ENCODE measurements at places on chromosomes 4 and X. TPM values are rescaled to one million over a fixed set of nuclear protein-coding genes. Genes with fewer than 3 reads are reported as not detected.

GRCh38 chr4:176549161-176549865 lies 229.5 kb downstream of the SPCS3 start:
- no peak overlapping the region for H3K4me3 ChIP-seq
- DNase-seq: peak; percentile 60
- H3K36me3 ChIP-seq: no peaks in the 10 kb centered on the region
- H3K27ac ChIP-seq: peak overlapping the region; percentile 54
- H3K27me3 ChIP-seq: no peaks in the 10 kb centered on the region

DNA sequence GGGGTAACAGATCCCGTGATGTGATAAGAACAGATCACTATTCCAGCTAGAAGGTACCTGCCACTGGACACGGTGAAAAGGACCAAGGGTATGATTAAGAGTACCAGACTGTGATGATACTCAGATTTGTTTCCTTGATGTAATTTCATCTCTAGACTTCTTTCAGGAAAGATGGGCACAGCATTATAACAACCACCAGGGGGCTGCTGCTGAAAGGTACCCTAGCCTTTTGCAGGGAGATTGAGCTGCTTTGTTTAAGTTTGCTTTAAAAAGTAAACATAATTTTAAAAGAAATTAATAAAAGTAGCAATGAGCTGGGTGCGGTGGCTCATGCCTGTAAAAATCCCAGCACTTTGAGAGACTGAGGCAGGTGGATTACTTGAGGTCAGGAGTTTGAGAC lies 145.4 kb downstream of the EMCN start:
- no peak for DNase-seq
- no peak overlapping the region for H3K4me3 ChIP-seq

The VEGFC gene
- total RNA-seq: 24.2 TPM

The MSMO1 gene
- 179 TPM for total RNA-seq

- no peak overlapping the region for H3K4me3 ChIP-seq
- H3K27me3 ChIP-seq: peaks cover 2% of the 10 kb centered on the region
- peaks cover 3% of the 10 kb centered on the region for H3K4me1 ChIP-seq
- peak; percentile 96 for DNase-seq
- peak overlapping the region; percentile 51 for H3K27ac ChIP-seq
Measured at GRCh38 chrX:13669246-13669737, 16.4 kb downstream of the TCEANC start.

The TEX13C gene
- not detected for total RNA-seq

DNA sequence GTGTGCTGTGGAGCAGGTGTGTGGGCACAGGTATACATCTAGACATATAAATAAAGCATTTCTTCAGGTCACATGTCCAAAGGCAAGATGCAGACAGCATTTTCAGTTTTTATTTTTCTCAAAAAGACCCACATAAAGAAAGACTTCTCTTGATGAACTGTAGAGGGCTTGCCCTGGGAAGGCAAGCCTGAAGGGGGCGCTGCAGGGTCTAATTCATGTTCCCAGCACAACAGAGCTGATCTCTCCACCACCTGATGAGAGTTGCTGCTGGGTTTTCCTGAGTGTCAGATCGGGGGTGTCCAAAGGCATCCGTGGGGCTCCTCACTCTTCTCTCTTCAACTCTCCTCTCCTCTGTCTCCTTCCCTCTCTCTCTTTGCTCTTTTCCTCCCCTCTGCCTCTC lies 26.6 kb downstream of the ADRA2C start:
- no peak for DNase-seq
- H3K27ac ChIP-seq: no peak overlapping the region
- H3K4me3 ChIP-seq: no peak overlapping the region
- no peaks in the 10 kb centered on the region for H3K4me1 ChIP-seq
- H3K36me3 ChIP-seq: no peaks in the 10 kb centered on the region

GRCh38 chr4:54840992-54841768 lies 183.4 kb downstream of the KIT start:
- H3K27ac ChIP-seq: no peak overlapping the region
- no peak for DNase-seq
- no peak overlapping the region for H3K4me3 ChIP-seq
- no peaks in the 10 kb centered on the region for H3K4me1 ChIP-seq
- H3K36me3 ChIP-seq: no peaks in the 10 kb centered on the region

GRCh38 chrX:66602381-66602938 lies 36.4 kb downstream of the EDA2R start:
- H3K4me1 ChIP-seq: no peaks in the 10 kb centered on the region
- no peak overlapping the region for H3K27ac ChIP-seq
- H3K27me3 ChIP-seq: no peaks in the 10 kb centered on the region
- no peak for DNase-seq

The MSX1 gene
- total RNA-seq: 0.87 TPM

The MGARP gene
- 0.45 TPM for total RNA-seq

GRCh38 chr4:106868381-106869035 lies 167.6 kb downstream of the DKK2 start:
- H3K36me3 ChIP-seq: no peaks in the 10 kb centered on the region
- H3K4me1 ChIP-seq: no peaks in the 10 kb centered on the region
- DNase-seq: peak; percentile 52
- H3K4me3 ChIP-seq: no peak overlapping the region

GRCh38 chr4:7313347-7313811 lies 121.0 kb downstream of the SORCS2 start:
- no peak overlapping the region for H3K27ac ChIP-seq
- H3K36me3 ChIP-seq: no peaks in the 10 kb centered on the region
- no peak for DNase-seq
- H3K4me3 ChIP-seq: no peak overlapping the region

DNA sequence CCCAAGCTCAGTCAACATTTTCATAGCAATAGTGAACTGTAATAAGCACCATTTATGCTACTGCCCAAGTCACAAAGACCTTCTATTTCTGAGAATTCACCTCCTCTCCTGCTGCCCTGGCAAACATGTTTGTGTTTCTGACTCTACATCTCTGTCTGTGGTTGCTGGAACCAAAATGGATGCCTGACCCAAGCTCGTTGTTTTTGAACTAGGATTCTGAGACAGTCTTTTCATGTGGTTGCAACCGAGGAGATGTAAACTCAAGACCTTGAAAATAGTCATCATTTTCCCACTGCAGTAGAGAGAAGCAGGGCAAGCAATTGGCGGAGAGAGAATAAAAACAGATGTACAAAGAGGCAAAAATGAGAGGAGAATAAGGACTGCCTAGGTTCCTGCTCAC lies 160.2 kb downstream of the RAB28 start:
- H3K27me3 ChIP-seq: no peaks in the 10 kb centered on the region
- DNase-seq: peak; percentile 12
- peaks cover 10% of the 10 kb centered on the region for H3K4me1 ChIP-seq
- H3K4me3 ChIP-seq: no peak overlapping the region

DNA sequence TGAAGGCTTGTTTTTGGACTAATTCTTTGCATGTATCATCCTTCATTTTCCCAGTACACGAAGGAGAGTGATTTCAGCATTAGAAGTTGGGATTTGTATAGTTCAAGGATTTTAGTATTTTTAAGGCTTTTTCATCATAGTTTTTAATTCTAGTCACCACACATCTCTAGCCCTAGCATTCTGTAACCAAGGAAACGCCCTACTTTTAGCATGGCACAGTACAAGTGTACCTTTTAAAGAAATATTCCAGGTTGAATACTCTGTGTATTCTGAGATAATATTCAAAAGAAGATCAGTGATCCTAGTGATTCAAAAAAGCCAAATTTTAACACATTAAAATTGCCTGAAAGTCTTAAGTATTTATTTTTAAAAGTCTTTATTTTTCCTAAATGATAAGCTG lies 150.5 kb downstream of the RAP1GDS1 start:
- no peak overlapping the region for H3K4me3 ChIP-seq
- H3K36me3 ChIP-seq: peaks cover 2% of the 10 kb centered on the region
- H3K4me1 ChIP-seq: no peaks in the 10 kb centered on the region
- no peaks in the 10 kb centered on the region for H3K27me3 ChIP-seq
- no peak for DNase-seq

DNA sequence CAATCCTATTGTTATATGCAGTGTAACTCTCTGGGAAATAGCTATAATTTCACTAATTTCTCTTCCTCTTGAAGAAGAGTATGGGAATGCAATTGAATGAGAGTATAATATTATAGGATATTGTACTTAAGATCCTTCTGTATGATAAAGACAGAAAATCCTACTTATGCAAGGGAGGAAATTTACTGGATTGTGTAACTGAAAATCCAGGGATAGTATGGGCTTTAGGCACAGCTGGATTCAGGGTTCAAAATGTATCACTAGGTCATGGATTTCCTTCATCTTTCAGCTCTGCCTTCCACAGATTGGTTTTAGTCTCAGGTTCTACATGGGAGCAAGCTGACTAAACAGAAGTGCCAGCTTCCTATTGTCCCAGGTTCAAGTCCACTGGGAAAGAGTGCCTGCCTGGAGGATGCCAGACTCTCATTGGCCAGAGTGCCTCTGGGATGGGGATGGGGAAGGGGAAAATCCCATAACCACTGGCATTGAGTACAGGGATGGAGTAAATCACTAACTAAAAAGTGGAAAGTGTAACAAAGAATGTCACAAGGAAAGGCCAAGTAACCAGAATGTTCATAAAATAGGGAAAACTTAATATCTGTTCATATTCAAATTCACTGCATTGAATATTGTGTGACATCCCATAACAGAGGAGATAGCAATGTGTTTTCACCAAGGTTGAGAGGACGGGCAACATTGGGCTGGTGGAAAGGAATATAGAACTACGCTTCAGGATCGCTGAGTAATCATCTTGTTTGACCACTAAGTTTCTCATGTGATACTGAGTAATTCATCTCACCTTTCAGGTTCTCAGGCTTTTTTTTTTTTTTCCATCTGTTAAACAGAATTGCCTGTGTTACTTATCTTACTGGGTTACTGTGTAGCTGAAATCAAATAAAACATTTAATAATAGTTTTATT lies 75.7 kb downstream of the ANXA3 start:
- H3K27me3 ChIP-seq: no peaks in the 10 kb centered on the region
- no peak for DNase-seq
- H3K27ac ChIP-seq: no peak overlapping the region
- H3K4me3 ChIP-seq: no peak overlapping the region
- H3K36me3 ChIP-seq: no peaks in the 10 kb centered on the region
- H3K4me1 ChIP-seq: peaks cover 8% of the 10 kb centered on the region

DNA sequence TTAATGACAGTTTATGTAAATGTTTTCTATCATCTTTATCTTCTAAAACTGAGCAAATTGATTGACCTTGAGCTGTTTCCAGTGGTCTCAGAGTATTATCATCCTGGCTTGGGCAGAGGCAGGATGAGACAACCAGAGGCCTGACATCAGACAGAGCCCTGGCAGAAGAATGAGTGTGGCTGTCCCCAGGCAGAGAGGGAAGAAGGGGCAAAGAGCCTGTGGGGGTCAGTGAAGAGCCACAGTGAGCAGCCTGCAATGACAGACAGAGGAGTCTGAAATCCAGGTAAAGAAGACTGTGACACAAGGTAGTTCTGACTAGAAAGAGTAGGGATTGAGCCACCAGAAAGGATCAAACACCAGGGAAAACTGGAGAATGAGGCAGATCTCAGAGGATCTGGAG lies 182.4 kb upstream of the ARSJ start:
- no peak overlapping the region for H3K27ac ChIP-seq
- H3K4me1 ChIP-seq: no peaks in the 10 kb centered on the region
- H3K27me3 ChIP-seq: no peaks in the 10 kb centered on the region
- no peak overlapping the region for H3K4me3 ChIP-seq
- H3K36me3 ChIP-seq: no peaks in the 10 kb centered on the region
- no peak for DNase-seq

GRCh38 chr4:168334053-168334452 lies 15.5 kb upstream of the DDX60 start:
- no peak overlapping the region for H3K27ac ChIP-seq
- H3K4me1 ChIP-seq: no peaks in the 10 kb centered on the region
- H3K4me3 ChIP-seq: no peak overlapping the region
- no peaks in the 10 kb centered on the region for H3K27me3 ChIP-seq

The OTUD4 gene
- 41.9 TPM for total RNA-seq

GRCh38 chr4:3464349-3464905 lies 1.3 kb downstream of the DOK7 start:
- no peak overlapping the region for H3K27ac ChIP-seq
- no peaks in the 10 kb centered on the region for H3K36me3 ChIP-seq
- no peak overlapping the region for H3K4me3 ChIP-seq
- DNase-seq: no peak
- peaks cover 17% of the 10 kb centered on the region for H3K27me3 ChIP-seq

The GLRA2 gene
- total RNA-seq: not detected

The IBSP gene
- not detected for total RNA-seq

DNA sequence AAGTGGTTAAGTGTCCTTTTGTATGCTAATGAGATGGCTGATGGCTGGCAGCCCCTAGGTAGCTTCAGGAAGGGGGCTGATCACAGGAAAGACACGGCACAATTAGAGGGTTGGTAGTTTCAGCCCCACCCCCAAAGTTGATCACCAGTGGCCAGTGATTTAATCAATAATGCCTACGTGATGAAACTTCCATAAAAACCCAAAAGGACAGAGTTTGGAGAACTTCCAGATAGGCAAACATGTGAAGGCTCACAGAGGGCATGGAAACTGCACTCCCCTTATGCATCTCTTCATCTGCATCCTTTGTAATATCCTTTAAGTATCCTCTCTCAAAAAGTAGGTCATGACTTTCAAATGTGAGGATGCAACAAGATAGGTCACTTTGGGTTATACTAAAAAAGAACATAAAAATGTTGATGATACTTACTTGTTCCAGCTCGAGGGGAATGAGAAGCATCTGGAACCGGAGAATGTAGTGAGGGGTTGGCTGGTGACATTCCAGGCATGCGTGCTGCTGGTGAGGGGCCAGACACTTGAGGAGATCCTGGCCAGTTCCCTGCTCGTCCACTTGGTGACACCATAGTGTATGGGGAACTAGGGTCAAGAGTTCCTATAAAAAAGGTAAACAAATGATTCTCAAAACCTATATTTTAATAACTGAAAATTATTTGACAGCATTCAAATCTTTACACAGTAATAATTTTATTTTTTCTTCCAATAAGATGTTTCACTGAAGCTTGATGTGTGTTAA lies 16.7 kb upstream of the CXorf38 start:
- no peaks in the 10 kb centered on the region for H3K27me3 ChIP-seq
- DNase-seq: peak; percentile 5
- no peak overlapping the region for H3K27ac ChIP-seq
- no peak overlapping the region for H3K4me3 ChIP-seq

The ZNF711 gene
- total RNA-seq: 10.8 TPM

- no peaks in the 10 kb centered on the region for H3K27me3 ChIP-seq
- H3K27ac ChIP-seq: no peak overlapping the region
- no peak for DNase-seq
- no peak overlapping the region for H3K4me3 ChIP-seq
- no peaks in the 10 kb centered on the region for H3K4me1 ChIP-seq
Measured at GRCh38 chrX:44247468-44247867, 96.0 kb downstream of the EFHC2 start.

DNA sequence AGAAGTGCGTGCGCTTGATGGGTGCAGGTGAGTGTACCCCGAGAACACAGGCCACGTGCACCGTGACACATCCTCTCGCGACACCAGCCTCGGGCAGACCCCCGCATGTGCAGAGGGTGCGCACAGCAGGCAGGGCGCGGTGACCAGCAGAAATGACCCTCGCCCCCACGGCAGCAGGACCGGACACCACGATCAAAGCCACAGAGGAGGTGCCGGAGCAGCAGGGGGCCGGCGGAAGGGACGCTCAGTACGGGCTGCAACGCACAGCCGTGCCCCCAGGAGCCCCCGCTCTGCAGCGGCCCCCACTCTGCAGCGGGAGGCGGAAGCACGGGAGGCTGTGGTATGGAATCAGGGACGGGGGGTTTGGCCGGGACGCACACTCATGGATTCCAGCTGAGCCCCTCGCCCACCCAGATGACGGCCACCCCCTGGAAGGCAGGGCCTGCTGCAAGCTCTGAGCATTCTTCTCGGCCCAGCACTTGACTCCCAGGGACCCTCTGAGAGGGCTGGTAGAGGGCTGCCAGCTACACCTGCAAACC lies 17.1 kb downstream of the PPP2R3B start:
- H3K36me3 ChIP-seq: no peaks in the 10 kb centered on the region
- no peak overlapping the region for H3K27ac ChIP-seq
- no peak overlapping the region for H3K4me3 ChIP-seq
- H3K27me3 ChIP-seq: peaks cover 10% of the 10 kb centered on the region
- H3K4me1 ChIP-seq: peaks cover 16% of the 10 kb centered on the region
- DNase-seq: no peak
